NAMALWA (cell line): ENCODE measurements at places on chromosomes 4 and X.
A peak's percentile ranks its signal among the peaks of the same experiment; 100 is the strongest.

- DNase-seq = no peak
Observed at GRCh38 chr4:171256223-171256622, 557.0 kb upstream of the GALNTL6 start.

DNA sequence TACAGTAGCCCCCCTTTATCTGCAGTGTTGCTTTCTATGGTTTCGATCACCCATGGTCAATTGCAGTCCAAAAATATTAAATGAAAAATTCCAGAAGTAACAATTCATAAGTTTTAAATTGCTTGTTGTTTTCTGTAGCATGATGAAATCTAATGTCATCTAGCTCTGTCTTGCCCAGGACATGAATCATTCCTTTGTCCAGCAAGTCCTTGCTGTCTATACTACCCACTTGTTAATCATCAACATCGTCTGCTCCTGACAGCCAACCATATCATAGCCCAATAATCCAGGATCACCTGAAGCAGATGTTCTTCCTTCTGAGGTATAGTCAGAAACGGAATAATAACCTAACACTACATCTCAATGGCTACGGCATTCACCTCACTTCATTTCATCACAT lies 79.8 kb downstream of the ADAMTS3 start:
- DNase-seq = no peak

DNA sequence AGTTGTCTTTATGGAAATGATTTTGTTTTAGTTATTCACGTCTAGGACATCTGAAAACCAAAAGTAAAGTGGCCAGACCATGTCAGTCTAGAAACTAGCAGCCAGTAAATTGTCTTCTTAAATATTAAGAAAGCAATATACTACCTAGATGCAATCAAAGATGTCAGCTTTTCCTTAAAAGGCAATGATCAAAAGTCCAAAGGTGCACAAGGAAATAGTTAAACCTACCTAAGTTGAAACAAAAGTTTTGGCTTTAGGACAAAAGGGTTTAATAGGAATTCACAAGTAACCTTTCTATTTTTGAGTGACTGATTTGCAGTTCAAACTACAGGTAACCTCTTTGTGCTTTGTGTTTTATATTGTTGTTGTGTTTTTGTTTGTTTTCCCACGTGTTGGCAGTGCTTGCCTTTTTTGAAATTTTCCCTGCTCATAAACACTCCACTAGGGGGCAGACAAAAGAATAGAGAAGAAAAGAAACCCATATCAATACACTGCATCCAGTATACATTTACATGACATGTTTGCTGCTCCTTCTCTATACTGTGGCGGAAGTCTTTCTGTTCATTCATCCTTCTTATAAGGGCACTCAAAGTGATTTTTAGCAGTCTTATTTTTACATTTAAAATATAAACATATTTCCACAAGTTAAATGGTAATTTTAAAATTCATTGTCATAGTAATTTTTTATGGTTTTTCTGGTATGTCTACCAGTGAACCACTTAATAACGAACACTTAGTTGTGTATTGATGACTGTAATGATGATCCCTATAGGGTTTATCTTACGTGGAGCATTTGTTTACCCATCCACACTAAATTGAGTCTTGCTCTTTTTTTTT lies 62.7 kb downstream of the GAB1 start:
- DNase-seq = peak; percentile 88

DNA sequence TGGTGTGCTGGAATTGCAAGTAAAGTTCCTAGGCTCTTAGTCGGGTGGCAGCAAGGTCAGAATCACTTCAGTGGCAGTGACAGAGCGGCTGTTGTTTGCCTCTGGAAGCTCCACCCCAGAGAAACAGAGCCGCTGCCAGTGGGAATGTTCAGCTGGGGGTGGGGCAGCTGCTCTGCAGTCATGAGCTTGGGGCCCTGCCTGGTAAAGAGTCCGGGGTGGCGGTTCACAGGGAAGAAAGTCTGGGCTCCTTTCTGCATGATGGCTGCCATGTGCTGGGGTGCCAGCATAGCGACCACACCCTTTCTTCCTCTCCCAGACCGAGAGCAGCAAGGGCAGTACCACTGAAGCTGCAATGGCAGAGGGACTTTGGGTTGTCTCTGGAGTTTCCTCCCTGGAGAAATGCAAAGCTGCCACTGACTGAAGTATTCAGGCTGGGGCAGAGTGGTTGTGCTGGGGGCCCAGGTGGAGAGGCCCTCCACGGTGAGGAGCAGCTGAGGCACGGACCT lies 108.8 kb upstream of the CENPE start:
- DNase-seq = no peak

DNA sequence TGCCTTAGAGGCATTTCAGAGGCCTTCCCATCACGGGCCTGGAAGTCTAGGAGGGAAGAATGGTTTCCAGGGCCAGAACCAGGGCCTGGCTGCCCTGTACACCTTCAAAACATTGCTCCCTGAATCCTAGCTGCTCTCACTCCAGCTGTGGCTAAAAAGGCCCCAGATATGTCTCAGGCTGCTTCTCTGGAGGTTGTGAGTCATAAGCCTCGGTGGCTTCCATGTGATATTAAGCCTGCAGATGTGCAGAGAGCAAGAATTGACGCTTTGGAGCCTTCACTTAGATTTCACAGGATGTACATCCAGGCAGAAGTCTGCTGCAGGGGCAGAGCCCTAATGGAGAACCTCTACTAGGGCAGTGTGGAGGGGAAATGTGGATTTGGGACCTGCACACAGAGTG lies 502.5 kb downstream of the GRXCR1 start:
- DNase-seq = no peak

DNA sequence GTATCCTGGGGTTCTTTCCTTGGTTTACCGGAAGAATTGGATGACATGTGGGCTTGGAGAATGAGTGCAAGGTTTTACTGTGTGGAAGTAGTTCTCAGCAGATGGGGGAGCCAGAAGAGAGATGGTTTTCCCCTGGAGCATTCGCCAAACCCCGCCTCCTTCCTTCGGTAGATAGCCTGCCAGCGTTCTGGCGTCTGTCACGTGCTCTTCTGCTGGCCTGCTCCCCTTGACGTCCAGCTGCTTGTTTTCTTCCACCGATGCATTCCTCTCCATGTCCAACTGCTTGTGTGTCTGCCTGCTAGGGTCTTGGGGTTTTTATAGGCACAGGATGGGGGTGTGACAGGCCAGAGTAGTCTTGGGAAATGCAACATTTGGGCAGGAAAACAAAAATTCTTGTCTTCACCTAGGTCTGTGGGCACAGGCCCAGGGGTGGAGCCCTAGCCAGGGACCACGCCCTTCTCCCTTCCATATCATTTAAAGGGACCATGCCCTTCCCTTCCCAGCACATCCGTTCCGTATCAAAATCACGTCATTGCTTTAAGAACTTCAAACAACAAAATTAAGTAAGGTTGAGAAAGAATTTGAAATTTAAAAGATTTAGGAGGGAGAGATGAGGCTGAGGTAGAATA lies 538.7 kb upstream of the SMIM31 start:
- no peak for DNase-seq
